ENCODE measurements at places on chromosomes 12 and 14. TPM values are rescaled to one million over a fixed set of nuclear protein-coding genes. Genes with fewer than 3 reads are reported as not detected.
A peak's percentile ranks its signal among the peaks of the same experiment; 100 is the strongest.

GRCh38 chr12:6946033-6946919 is 2.5 kb downstream of the C12orf57 start:
- peak; percentile 88 for DNase-seq
- no peaks in the 10 kb centered on the region for H3K4me1 ChIP-seq
- peaks cover 10% of the 10 kb centered on the region for H3K36me3 ChIP-seq
- H3K27ac ChIP-seq = peak overlapping the region; percentile 99

Gene FZD10
- total RNA-seq = 17.7 TPM

DNA sequence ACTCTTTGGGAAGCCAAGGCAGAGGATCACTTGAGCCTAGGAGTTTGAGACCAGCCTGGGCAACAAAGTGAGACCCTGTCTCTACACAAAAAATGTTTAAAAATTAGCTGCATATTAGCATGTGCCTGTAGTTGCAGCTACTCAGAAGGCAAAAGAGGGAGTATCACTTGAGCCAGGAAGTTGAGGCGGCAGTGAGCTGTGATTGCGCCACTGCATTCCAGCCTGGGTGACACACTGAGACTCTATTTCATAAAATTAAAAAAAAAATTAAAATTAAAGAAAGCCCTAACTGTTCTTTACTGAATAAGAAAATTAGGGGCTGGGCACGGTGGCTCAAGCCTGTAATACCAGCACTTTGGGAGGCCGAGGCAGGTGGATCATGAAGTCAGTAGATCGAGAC is 27.0 kb downstream of the SENP1 start:
- H3K36me3 ChIP-seq = peaks cover 33% of the 10 kb centered on the region
- no peaks in the 10 kb centered on the region for H3K27me3 ChIP-seq
- H3K4me3 ChIP-seq = no peak overlapping the region
- no peaks in the 10 kb centered on the region for H3K4me1 ChIP-seq
- H3K27ac ChIP-seq = no peak overlapping the region
- DNase-seq = no peak

GRCh38 chr14:34718750-34719304 is 4.4 kb upstream of the CFL2 start:
- DNase-seq = no peak
- no peak overlapping the region for H3K27ac ChIP-seq
- H3K27me3 ChIP-seq = no peaks in the 10 kb centered on the region
- no peaks in the 10 kb centered on the region for H3K36me3 ChIP-seq
- no peak overlapping the region for H3K4me3 ChIP-seq
- peaks cover 8% of the 10 kb centered on the region for H3K4me1 ChIP-seq

Gene ART4
- 0.81 TPM for total RNA-seq

Gene SLC6A12
- total RNA-seq = 3.0 TPM

GRCh38 chr14:99545586-99545985 is 58.4 kb downstream of the CCDC85C start:
- H3K4me1 ChIP-seq = peaks cover 78% of the 10 kb centered on the region
- no peak for DNase-seq
- no peaks in the 10 kb centered on the region for H3K27me3 ChIP-seq
- peak overlapping the region; percentile 35 for H3K27ac ChIP-seq
- H3K36me3 ChIP-seq = no peaks in the 10 kb centered on the region

Gene FIGNL2
- 17.8 TPM for total RNA-seq

GRCh38 chr12:96258104-96258961 is 64.2 kb downstream of the ELK3 start:
- peaks cover 28% of the 10 kb centered on the region for H3K36me3 ChIP-seq
- H3K4me3 ChIP-seq = no peak overlapping the region
- DNase-seq = no peak
- no peaks in the 10 kb centered on the region for H3K27me3 ChIP-seq

GRCh38 chr12:83432176-83432719 is 745.5 kb downstream of the TMTC2 start:
- DNase-seq = no peak
- H3K4me1 ChIP-seq = no peaks in the 10 kb centered on the region
- H3K27ac ChIP-seq = no peak overlapping the region
- no peaks in the 10 kb centered on the region for H3K36me3 ChIP-seq
- H3K4me3 ChIP-seq = no peak overlapping the region

DNA sequence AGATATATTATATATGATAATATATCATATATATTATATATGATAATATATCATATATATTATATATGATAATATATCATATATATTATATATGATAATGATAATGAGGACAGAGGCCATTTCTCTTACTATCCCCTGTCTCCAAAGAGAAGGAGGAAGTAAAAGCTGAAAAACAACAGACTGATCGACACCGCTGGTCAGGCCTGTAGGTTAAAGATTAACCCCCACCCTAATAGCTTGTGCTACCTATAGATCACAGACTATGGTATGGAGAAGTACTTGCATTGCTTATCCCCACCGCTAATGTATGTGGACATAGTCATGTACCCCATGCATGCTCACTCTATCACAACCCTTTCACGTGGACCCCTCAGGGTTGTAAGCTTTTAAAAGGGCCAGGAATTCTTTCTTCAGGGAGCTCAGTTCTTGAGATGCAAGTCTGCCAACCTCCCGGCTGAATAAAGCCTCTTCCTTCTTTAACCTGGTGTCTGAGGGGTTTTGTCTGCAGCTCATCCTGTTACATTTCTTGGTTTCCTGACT is 786.1 kb upstream of the TMEM132C start:
- no peaks in the 10 kb centered on the region for H3K27me3 ChIP-seq
- H3K27ac ChIP-seq = no peak overlapping the region
- no peaks in the 10 kb centered on the region for H3K36me3 ChIP-seq
- peaks cover 7% of the 10 kb centered on the region for H3K4me1 ChIP-seq
- no peak for DNase-seq
- no peak overlapping the region for H3K4me3 ChIP-seq

DNA sequence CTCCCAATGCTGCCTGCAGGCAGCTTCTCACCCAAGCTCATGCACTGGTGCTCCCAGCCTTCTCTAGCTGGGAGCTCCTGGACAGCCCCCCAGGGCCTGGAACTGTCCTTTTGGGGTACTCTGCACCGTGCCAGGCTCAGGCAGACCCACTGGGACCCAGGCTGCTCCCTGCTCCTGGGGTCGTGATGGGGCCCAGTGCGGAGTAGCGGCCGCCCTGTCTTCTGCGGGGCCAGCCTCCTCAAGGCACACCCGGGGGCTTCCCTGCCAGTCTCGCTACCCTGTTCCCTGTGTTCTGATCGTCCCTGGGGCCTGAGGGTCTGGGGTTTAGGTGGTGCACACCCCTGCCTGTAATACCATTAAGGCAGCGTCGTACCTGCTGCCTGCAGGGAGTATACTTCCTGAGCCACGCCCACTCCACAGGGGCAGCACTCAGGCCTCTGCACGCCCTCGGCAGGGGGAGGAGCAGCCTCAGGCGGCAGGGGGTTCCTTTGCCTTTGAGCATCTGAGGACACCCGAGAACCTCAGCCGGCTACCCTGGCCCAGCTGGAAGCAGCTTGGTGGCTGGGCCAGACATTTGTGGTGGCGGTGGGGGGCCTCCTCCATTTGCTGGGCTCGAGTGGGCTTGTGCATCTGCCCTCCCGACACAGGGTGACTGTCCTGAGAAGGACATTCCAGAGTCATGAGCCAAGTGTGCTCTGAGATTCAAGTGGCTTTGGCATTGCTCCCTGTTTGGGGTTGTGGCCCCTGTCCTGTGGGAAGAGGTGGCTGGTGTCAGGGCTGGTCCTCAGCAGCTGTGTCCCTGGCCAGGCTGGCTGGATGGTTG is 9.2 kb upstream of the CRIP2 start:
- H3K4me3 ChIP-seq = no peak overlapping the region
- no peaks in the 10 kb centered on the region for H3K4me1 ChIP-seq
- no peak overlapping the region for H3K27ac ChIP-seq
- H3K36me3 ChIP-seq = no peaks in the 10 kb centered on the region
- DNase-seq = no peak

- no peak for DNase-seq
- no peaks in the 10 kb centered on the region for H3K27me3 ChIP-seq
- no peaks in the 10 kb centered on the region for H3K36me3 ChIP-seq
- H3K4me1 ChIP-seq = peaks cover 28% of the 10 kb centered on the region
- no peak overlapping the region for H3K4me3 ChIP-seq
- no peak overlapping the region for H3K27ac ChIP-seq
Observed at GRCh38 chr12:84660139-84660538, 252.5 kb downstream of the SLC6A15 start.

GRCh38 chr12:19066475-19067001 is 63.0 kb upstream of the PLEKHA5 start:
- no peak for DNase-seq
- no peaks in the 10 kb centered on the region for H3K27me3 ChIP-seq
- peak overlapping the region; percentile 2 for H3K27ac ChIP-seq
- peaks cover 13% of the 10 kb centered on the region for H3K4me1 ChIP-seq
- no peaks in the 10 kb centered on the region for H3K36me3 ChIP-seq

- no peak overlapping the region for H3K4me3 ChIP-seq
- H3K36me3 ChIP-seq = no peaks in the 10 kb centered on the region
- peak overlapping the region; percentile 17 for H3K27ac ChIP-seq
- DNase-seq = no peak
Observed at GRCh38 chr14:26138764-26139445, 458.9 kb downstream of the NOVA1 start.

- peaks cover 16% of the 10 kb centered on the region for H3K36me3 ChIP-seq
- no peaks in the 10 kb centered on the region for H3K27me3 ChIP-seq
- DNase-seq = no peak
- peaks cover 6% of the 10 kb centered on the region for H3K4me1 ChIP-seq
Observed at GRCh38 chr12:39331539-39332261, 111.2 kb downstream of the KIF21A start.

DNA sequence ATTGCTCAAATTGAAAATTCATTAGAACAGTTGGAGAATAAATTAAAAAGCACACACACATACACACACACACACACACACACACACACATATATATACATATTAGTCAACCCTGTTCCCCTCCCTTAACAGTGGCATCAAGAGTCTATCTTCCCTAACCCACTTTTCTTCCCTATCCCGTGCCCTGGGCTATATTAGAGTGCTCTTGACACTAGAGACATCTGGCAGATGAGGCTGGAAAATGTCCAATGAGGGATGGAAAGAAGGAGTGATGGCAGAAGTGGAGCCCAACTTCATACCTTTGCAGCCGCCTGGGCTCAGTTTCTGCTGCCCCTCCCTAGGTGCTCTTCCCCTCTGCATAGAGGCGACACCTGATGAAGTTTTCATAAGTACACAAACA is 172.4 kb upstream of the NUDT4 start:
- H3K4me1 ChIP-seq = peaks cover 5% of the 10 kb centered on the region
- H3K27ac ChIP-seq = no peak overlapping the region
- no peaks in the 10 kb centered on the region for H3K36me3 ChIP-seq
- H3K27me3 ChIP-seq = no peaks in the 10 kb centered on the region
- no peak overlapping the region for H3K4me3 ChIP-seq

DNA sequence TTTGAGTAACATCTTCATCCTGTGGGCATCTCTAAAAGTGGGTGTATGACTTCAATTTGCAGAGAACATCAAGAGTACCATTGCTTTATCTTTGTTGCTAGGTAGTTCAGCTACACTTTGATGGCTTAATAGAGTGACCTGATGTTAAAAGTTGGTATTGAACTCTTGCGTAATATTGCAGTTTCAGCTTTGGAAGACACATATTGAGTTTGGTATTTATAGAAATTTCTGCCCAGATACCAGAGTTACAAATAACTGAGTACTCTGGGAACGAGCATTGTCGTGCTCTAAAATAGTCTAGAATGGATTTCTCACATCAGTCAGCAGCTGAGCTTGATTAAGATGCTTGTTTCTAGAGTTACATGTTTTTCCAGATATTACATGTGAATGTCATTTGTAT is 24.8 kb upstream of the AKAP5 start:
- H3K27me3 ChIP-seq = no peaks in the 10 kb centered on the region
- peaks cover 11% of the 10 kb centered on the region for H3K4me1 ChIP-seq
- no peak overlapping the region for H3K4me3 ChIP-seq
- no peak overlapping the region for H3K27ac ChIP-seq
- DNase-seq = no peak

DNA sequence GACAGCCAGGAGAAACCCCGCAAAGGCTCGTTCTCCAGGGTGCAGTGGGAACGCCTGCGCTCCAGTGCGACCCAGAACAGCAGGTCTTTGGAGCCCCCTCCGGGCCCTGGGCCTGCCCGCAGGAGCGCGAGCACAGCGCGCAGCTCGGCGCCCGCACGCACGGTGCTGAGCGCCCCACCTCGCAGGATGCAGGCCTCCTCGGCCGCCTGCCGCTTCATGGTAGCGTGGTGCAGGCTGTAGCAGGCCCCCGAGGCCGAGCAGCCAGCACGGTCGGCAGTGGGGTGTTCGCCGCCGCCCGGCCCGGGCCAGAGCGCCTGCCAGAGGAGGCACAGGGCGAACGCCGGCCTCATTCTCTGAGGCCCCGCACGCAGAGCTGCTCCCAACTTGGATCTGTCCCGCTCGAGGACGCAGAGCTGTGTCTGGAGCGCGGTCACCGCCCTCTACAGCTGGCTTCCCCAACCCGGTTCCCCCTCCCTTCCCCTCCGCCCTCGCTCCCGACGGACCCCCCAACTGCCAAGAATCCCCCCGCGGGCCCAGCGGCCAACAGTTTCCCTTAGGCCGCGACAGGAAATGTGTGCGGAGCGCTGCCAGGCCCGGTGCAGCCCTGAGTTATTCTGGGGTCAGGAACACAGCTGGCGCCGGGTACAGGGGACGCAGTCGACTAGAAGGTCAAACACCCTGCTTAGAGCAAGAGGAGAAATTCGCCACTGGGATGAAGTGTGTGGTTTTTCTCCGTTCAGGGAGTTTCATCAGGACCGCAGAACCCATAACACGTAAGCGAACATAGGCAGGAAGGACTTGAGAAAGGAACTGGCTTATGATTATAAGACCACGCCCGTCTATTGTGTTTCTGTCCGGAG is at the start of gene CLEC14A:
Gene CLEC14A (minus strand): TSS at position 421 of the 860 bp plus-strand sequence. CDS start 71 bp downstream, at position 350.
- DNase-seq = no peak
- H3K36me3 ChIP-seq = no peaks in the 10 kb centered on the region
- H3K27me3 ChIP-seq = peaks cover 62% of the 10 kb centered on the region
- H3K27ac ChIP-seq = no peak within 1 kb of the TSS
- H3K4me3 ChIP-seq = peak within 1 kb of the TSS; percentile 76
- no peaks in the 10 kb centered on the region for H3K4me1 ChIP-seq

DNA sequence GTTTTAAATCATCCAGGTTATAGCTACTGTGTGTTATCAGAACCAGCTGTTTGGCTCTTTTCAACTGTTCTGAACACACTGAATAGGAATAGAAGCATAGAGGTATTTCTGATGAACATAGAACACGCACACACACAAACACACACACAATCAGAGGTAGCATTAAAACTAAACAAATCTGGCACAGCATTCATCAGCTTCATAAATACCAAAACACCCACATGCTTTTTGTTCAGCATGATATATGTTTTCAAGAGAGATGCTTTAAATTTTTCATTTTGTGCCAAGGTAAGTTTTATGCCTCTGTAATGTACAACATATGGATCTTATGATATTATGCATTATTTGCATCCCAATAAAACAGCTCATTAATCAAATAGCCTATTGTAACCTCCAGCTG is 208.6 kb downstream of the GALC start:
- no peak for DNase-seq
- H3K4me1 ChIP-seq = peaks cover 5% of the 10 kb centered on the region
- no peaks in the 10 kb centered on the region for H3K36me3 ChIP-seq
- H3K4me3 ChIP-seq = no peak overlapping the region
- no peaks in the 10 kb centered on the region for H3K27me3 ChIP-seq
- H3K27ac ChIP-seq = no peak overlapping the region

Gene BMAL2
- 34.3 TPM for total RNA-seq

DNA sequence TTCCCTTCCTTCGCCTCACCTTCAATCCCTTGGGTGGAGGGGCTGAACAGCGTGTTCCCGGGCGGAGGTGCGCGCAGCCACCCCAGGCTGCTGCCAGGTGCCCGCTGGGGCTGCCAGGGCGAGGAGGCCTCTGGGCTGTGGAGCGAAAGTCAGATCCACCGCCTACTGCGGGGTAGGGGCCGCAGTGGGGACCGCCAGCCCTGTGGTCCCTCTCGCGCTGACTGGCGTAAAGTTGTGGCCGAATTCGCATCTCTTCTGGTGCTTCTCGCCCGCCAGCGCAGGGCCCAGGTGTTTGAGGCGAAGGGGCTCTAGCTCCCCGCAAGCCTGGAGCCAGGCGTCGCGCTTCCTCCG is 6.9 kb upstream of the HOXC4 start:
- H3K36me3 ChIP-seq = no peaks in the 10 kb centered on the region
- H3K4me3 ChIP-seq = peak overlapping the region; percentile 92
- peaks cover 69% of the 10 kb centered on the region for H3K27me3 ChIP-seq
- H3K4me1 ChIP-seq = peaks cover 81% of the 10 kb centered on the region
